Stimulated activated effector memory CD8-positive, alpha-beta T cell treated with anti-CD3 and anti-CD28 coated beads, Interleukin-12 subunit alpha, Interleukin-12 subunit beta, amount 100 ng/mL, for 72 hours (primary cell): ENCODE measurements at places on chromosomes 2 and 18.

- no peak for DNase-seq
Measured at GRCh38 chr2:157182834-157183396, 74.6 kb upstream of the GALNT5 start.

GRCh38 chr18:68083131-68083530 is 566.6 kb upstream of the DSEL start:
- no peak for DNase-seq

DNA sequence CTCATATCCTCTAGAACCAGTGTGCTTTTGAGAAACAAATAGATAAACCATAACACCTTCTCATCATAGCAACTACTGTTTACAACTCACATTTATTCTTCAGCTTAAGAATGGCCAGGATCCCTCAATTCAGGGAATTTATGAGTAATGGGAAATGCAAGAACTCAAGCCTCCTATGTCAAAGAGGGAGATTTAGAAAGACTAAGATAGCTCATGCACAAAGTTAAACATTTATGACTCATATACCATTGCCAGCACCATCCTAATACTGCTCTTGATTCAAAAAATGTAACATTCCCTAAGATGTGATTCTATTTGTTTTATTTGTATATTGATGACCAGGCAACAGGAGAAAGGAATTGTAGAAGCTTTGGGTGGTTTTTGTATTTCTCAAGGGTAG is 172.8 kb downstream of the CYP26B1 start:
- no peak for DNase-seq

DNA sequence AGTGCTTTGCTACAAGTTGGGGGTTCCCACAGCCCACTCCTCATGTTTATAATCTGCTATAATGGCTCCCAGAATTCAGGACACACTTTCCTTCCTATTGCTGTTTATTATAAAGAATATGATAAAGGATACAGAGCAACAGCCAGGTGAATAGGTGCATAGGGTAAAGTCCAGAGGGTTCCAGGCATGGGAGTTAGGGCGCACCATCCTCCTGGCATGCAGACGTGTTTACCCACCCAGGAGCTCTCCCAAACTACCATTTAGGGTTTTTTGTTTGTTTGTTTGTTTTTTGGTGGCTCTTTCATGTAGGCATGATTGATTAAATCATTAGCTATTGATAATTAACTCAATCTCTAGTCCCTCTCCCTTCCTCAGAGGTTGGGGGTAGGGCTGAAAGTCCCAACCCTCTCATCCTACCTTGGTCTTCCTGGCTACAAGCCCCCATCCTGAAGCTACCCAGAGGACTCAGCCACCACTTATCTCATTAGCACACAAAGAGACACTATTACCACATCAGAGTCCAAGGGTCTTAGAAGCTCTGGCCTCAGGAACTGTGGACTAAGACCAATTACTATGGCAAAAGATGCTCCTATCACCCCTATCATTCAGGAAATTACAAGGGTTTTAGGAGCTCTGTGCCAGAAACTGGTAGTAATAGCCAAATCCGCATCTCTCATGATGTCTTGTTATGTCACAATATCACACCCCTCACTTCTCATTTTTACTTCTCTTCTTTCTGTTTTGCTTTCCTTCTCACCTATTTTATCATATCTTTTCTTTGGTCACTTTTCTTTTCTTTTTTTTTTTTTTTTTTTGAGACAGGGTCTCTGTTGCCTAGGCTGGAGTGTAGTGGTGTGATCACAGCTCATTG is 154.9 kb upstream of the TTC39C start:
- DNase-seq: no peak

DNA sequence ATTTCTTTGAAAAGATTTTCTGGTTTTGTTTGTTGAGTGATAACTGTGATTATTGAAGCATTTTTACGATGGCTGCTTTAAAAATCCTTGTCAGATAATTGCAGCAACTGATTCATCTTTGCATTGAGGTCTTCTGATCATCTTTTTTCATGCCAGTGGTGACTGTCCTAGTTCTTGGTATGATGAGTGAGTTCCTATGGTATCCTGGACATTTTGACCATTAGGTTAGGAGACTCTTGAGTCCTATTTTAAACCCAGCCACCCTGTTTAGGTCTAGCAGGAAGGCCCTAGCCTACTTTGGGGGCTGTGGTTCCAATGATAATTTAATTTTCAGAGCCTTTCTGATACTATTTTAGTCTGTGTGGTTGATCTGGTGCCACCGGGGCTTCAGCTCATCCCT is 72.7 kb upstream of the REV1 start:
- DNase-seq: no peak

DNA sequence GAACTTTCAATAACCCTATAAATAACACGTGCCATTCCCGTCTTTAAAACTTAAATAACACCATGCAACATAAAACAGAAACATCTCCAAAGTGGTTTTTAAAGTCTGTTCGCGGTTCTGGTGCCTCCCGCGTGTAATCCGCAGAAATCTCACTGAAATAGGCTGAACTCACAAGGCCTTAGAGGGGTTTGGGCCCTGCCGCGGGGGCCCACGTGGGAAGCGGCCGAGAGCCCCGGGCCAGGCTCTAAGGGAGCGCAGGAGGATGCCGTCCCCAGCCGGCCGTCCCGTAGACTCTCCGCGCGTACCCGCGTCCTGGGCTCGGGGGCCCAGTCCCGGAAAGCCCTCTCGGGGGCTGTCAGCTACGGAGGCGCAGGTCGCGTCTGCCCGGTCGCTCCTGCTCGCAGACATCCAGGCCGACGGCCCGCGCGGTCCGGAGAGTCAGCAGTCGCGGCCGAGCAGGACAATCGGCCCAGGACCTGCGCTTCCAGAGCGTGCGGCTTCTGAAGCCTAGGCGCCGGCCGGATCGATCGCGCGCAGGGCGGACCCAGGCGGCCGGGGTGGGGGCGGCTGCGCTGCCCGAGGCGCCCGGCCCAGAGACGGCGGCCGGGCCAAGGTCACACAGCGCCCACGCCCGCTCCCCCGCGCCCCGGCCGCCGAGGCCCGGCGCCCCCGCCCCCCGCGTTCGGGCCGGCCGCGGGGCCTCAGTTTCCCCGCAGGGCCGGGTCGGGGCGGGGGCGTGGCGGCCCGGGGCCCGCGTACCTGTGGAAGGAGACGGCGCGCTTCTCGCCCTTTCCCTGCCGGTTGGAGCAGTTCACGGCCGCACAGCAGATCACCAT is 558 bp downstream of the THAP4 start:
- peak; percentile 26 for DNase-seq

DNA sequence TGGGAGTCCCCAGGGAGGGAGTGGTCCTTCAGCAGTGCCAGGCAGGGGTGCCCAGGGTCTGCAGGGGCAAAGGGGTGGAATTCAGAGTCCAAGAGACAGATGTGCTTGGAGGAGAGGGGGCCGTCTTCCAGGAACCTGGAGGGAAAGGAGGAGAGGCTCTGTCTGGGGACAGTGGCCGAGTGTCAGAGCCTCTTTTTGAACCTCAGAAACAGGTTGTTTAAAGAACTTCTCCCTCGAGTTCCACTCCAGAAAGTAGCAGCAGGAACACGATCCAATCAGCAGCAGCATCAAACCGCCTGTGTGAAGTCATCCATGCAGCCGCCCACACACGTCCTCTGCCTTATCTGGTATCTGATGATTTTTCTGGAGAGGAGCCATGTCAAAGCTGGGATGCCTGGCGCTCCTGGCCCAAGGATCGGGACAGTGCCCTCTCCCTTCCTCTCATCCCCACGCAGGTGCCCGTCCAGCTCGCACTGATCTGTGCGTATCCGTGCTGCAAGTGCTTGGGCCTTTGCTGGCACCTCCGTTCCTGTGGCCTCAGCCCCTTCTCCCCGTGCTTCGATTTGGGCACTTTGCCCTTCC is 205.1 kb downstream of the NDUFA10 start:
- DNase-seq: no peak

DNA sequence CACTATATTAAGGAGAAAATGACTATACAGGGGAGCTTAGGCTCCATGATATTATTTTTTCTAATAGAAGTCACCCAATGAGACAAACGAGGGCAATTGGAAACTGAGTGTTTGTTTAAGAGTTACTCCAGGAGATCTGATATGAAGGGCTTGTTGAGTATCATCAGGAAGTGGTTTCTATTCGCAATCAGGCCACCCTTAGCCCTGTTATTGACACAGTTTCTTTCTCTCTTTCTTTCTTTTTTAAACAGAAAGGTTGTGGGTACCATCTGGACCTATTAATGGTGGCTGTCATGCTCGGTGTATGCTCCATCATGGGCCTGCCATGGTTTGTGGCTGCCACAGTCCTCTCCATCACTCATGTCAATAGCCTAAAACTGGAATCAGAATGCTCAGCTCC is 117.3 kb downstream of the DPP4 start:
- DNase-seq: no peak

DNA sequence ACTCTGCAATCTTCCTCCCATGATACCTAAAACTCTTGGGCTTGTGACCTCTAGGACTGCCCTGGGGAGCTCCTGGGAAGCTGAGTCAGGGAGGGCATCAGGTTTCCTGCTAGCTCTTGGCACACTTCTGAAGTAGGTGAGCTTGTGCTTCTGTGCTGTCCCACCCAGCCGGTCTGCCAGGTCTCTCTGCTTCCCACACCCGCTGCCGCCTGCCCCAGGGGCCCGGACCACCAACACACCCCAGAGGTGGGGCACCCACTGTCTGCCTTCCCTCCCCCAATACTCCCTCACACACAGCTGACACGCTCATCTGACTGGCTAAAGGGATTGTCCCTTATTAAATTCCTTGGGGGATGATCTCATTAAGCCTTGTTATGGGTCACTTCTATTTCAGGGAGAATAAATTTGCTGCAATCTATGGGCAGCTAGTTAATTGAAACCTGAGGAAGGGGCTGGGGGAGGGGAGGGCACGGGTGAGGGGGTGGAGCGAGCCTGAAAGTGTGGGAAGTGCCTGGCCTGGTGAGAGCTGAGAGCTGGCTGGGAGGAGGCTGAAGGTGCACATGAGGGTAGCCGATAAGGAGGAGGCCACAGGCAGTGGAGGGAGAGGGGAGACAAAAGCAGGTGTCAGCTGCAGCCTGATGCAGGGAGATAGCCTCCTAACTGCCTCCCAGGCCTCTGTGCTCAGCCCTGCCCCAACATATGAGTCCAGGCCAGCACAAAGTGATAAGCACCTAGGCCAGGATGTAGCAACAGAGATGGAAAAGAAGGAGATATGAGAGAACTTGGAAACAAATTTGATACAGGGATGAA is 48.8 kb downstream of the HAUS1 start:
- DNase-seq: no peak

DNA sequence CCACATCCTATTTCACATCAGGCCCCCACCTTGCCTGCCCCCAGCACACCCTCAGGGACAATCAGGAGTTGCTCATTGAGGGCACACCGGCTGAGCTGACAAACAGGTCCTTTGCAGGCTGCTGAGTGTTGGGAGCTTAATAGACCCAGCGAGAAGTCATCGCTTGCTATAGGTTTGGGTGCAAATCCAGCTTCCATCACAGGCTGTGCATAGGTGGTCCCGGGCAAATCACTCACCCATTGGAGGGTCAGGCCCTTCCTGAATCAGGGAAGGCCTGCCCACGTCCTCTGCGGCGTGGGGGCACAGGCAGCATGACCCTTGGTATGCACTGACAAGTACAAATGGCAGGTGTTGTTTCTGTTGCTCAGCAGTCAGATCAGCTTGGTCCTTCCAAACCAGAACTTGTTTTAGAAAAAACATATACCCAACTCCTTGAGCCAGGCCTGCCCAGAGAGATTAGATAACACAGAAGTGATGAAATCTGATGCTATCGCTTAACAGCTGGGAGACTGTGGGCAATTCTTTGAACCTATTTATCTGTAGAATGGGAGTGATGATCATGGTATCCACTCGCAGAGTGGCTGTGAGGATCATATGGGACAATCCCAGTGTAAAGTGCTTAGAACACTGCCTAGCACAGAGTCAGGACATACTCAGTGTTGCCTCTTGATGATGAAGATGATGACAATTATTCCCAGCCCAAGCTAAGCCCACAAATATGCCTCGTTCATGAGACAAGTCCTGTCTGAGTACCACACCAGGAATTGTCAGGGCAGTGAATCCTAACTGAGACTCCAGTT is 34.9 kb downstream of the SMAD7 start:
- DNase-seq: no peak
